ENCODE measurements at places on chromosomes 7 and 10. TPM values are rescaled to one million over a fixed set of nuclear protein-coding genes. Genes with fewer than 3 reads are reported as not detected.

Gene FGFR2
- 15.3 TPM for total RNA-seq

Gene PPIF
- total RNA-seq, result 21.9 TPM

Gene IKZF1
- 3.1 TPM for total RNA-seq

Gene TBC1D12
- 9.3 TPM for total RNA-seq

Gene OR13A1
- not detected for total RNA-seq

Gene CHAT
- 0.23 TPM for total RNA-seq

Gene PNLIPRP3
- total RNA-seq, result not detected

DNA sequence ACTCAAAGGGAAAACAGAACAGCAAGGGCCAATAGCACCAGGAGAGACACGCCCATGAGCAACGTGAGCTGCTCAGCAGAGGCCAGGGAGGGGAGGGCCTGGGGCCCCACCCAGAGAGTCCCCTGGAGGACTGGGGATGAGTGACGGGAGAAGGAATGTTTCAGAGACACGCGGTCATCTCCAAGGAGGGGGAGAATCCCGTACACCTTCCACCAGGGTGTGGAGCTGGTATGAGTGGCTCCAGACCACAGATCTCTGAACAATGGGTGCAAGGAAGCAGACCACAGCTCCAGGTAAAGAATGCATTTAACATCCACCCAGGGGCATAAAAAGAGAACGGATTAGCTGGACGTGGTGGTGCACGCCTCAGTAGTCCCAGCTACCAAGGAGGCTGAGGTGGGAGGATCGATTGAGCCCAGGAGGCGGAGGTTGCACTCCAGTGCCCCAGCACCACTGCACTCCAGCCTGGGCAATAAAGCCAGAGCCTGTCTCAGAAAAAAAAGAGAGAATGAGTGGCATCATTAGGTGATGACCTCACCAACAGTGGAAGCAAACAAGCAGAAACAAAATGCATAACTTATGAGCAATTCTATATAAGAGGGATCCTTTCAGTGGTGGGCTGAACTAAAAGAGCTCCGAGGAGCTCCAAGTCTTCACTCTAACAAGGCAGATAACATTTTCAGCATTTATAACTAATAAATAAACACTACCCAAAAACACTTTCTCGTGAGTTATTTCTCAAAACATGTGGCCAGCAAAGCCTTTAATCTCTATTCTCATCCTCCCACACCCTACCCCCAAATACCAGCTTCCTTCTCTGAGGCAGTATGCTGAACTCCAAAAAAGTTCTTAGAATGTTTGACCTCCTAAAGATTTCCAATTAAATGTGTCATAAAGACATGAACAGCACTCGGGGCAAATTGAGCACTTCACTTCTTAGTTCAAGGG, 12.5 kb downstream of the PSAP start:
- H3K4me3 ChIP-seq, result peak overlapping the region; percentile 31
- H3K27ac ChIP-seq, result peak overlapping the region; percentile 82
- H3K4me1 ChIP-seq, result peaks cover 31% of the 10 kb centered on the region
- no peak for DNase-seq

DNA sequence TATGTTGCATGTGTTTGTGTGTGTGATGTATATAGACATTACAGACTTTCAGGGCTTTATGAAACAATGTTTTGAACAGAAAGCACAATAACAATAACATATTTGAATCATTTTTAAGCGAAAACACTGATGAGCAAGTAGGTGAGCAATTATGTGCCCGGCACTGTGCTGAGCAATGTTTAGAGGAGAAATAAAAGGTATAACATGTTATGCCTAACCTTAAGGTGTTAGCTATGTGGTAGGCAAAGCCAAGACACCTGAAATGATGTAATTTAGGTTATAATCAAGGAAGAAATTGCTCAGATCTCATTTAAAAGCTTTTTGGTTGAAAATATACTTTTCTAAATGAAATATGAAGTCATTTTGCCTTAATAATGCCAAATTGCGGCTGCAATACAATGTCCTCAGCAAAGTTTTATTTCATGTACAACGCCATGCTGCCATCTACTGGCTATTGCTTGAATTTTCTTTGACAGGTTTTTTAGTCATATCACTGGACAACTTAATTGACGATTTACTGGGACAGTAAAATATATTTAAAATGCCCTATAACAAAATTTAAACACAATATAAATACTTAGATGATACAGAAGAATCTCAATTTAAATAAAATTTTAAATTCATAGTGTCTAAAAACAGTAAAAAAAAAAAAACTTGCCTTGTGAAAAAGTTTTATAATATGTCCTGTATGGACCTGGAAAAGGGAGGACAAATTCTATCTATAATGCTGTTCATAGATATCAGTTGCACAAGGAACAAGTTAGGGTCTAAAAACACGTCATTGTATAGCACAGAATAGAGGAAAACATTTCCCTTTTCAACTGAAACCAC, 131.1 kb upstream of the CDK1 start:
- DNase-seq, result peak; percentile 63
- no peaks in the 10 kb centered on the region for H3K4me1 ChIP-seq
- peaks cover 1% of the 10 kb centered on the region for H3K27me3 ChIP-seq
- H3K4me3 ChIP-seq, result no peak overlapping the region
- no peak overlapping the region for H3K27ac ChIP-seq

DNA sequence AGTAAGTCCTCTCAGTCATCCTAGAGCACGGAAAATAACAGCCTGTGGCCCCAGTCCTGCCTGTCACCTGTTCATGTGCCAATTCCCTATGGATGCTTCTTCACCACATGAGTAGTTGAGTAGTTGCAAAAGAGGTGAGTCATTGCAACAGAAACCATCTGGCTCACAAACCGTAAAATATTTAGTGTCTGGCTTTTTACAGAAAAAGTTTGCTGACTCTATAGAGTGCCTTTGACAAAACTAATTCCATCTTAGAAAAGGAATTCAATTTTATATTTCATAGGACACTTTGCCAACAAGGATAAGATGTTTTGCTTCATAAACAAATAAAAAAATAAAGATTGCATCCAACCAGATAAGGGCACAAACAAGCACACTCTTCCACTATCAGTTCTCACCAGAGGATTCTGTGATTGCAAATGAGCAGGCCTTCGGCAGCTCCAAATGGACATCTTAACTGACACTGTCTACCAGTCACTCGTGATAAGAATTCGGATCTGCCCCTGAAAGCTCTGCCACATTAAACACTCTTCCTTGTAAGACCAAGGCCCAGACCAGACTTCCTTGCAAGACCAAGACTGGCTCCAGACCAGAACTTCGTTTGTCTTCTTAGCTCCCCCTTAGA, 242.7 kb upstream of the SEMA3C start:
- DNase-seq, result no peak
- no peak overlapping the region for H3K27ac ChIP-seq
- H3K4me3 ChIP-seq, result no peak overlapping the region
- H3K27me3 ChIP-seq, result no peaks in the 10 kb centered on the region
- H3K36me3 ChIP-seq, result no peaks in the 10 kb centered on the region
- no peaks in the 10 kb centered on the region for H3K4me1 ChIP-seq

GRCh38 chr7:140418653-140419052, 14.8 kb downstream of the RAB19 start:
- H3K4me3 ChIP-seq, result no peak overlapping the region
- H3K27ac ChIP-seq, result no peak overlapping the region
- peaks cover 1% of the 10 kb centered on the region for H3K27me3 ChIP-seq
- peaks cover 5% of the 10 kb centered on the region for H3K36me3 ChIP-seq
- DNase-seq, result no peak

- no peaks in the 10 kb centered on the region for H3K36me3 ChIP-seq
- DNase-seq, result no peak
- H3K27ac ChIP-seq, result no peak overlapping the region
- no peak overlapping the region for H3K4me3 ChIP-seq
Observed at GRCh38 chr7:96041171-96041570, 268.8 kb downstream of the DYNC1I1 start.

DNA sequence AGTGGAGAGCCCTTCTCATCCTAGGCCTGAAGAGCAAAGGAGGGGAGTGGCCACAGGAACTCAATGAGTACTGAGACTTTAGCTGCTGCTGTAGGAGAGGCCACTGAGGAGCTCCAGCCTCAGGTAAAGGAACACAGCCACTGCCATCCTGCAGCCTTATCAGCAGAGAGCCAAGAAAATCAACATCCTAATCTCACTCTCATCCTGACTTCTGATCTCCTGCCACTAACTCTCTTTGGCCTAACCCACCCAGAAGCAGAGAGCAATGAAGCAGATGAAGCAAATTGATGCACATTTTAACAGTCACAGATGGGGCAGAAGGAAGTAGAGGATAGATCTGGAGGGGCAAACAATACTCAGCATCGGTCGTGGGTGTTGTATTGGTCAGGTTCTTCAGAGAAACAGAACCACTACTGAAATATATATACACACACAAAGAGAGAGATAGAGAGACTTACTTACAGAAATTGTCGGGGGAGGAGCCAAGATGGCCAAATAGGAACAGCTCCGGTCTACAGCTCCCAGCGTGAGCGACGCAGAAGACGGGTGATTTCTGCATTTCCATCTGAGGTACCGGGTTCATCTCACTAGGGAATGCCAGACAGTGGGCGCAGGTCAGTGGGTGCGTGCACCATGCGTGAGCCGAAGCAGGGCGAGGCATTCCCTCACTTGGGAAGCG, 297.6 kb downstream of the MTERF1 start:
- no peak overlapping the region for H3K4me3 ChIP-seq
- no peak overlapping the region for H3K27ac ChIP-seq
- no peak for DNase-seq
- peaks cover 5% of the 10 kb centered on the region for H3K36me3 ChIP-seq

DNA sequence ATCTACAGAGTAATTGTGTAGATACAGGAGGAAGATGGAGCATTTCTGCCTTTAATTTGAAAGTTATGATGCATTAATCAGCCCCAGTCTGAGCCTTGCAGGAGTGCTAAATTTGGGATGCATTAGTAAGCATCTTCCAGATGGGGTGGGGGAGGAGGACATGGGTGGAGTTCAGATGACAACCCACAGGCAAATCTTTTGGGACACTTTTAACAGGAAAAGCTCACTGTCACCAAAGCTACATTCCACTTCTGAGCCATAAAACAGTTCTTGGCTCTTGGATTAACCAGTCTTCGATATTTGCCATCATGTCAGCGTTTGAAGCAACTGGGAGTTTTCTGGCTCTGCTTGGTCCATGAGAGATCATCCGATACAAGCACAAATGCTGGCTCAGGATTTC, 121.1 kb downstream of the CXCL12 start:
- no peak for DNase-seq
- peaks cover 4% of the 10 kb centered on the region for H3K36me3 ChIP-seq
- no peak overlapping the region for H3K4me3 ChIP-seq
- H3K4me1 ChIP-seq, result no peaks in the 10 kb centered on the region
- peaks cover 3% of the 10 kb centered on the region for H3K27me3 ChIP-seq
- no peak overlapping the region for H3K27ac ChIP-seq

DNA sequence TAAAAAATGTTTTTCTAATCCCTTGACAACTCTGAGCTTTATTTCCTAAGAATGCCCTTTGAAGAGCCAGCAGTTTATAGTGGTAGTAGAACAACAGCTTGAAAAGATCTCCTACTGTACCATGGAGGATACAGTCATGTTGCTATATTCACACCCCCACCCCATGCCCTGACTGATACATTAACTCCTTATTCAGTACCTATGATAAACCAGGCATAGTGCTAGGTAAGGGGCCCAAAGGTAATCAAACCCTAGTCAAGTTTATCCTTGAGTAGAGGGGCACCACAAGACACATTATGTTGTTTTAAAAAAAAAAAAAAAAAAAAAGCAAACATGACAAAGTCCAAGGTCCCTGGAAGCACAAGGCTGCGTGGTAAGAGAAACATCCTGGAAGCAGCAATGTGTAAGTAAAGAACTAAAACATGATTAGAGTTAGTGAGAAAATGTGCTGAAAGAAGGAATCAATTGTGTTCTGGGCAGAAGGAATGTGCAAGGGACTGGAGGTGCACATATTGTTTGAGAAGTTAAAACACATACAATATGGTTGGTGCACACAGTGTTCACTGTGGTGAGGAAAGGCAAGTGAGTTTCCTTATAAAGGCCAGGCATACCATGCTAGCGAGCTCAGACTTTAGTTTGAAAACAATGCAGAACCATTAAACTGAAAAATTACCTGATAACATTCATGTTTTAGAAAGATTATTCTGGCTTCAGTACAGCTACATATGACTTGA, 51.2 kb downstream of the PDE1C start:
- no peak for DNase-seq
- no peak overlapping the region for H3K27ac ChIP-seq
- no peaks in the 10 kb centered on the region for H3K27me3 ChIP-seq
- no peak overlapping the region for H3K4me3 ChIP-seq
- peaks cover 7% of the 10 kb centered on the region for H3K4me1 ChIP-seq

DNA sequence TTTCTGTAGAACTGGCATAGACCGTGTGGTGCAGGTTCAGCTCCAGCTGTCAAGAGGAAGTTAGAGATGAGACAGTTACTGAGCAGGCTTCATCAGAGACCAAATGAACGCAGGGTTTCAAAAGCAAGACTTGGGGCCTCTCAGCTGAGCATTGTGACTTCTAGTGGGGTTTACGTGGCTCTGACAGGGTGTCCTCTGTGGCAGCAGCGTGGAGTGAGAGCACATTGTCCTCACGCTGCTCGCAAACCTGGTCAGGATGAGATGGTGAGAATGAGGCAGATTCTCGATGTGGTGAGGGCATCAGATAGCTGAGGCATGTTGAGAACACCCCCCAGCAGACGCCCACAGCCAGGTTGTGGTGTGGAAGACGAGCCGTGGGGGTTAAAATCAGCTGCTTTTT, 126.0 kb downstream of the DNAJB6 start:
- H3K36me3 ChIP-seq, result peaks cover 28% of the 10 kb centered on the region
- no peaks in the 10 kb centered on the region for H3K4me1 ChIP-seq
- peaks cover 13% of the 10 kb centered on the region for H3K27me3 ChIP-seq
- H3K27ac ChIP-seq, result no peak overlapping the region

DNA sequence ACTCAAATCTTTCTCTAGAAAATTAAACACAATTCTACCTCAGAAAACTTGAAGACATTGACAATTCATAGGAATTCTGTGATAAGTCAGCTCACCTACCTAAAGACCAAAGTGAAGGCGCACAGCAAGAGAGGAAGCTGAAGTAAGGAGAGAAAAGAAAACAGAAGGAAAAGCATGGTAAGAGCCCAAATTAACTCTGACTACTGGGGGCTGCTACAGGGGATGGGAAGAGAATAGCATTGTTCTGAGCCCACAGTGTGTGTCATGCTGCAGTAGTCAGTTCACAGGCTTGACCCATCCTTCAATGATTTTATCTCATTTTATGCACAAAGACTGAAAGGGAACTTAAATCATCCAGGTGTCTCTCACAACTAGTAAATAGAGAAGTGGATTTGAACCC, 111.3 kb downstream of the PTEN start:
- no peak overlapping the region for H3K4me3 ChIP-seq
- H3K27ac ChIP-seq, result peak overlapping the region; percentile 22
- H3K4me1 ChIP-seq, result peaks cover 7% of the 10 kb centered on the region
- DNase-seq, result no peak
- H3K27me3 ChIP-seq, result peaks cover 1% of the 10 kb centered on the region

GRCh38 chr10:3689871-3690510, 95.0 kb downstream of the KLF6 start:
- H3K4me1 ChIP-seq, result no peaks in the 10 kb centered on the region
- no peaks in the 10 kb centered on the region for H3K27me3 ChIP-seq
- H3K27ac ChIP-seq, result no peak overlapping the region
- H3K4me3 ChIP-seq, result no peak overlapping the region
- H3K36me3 ChIP-seq, result no peaks in the 10 kb centered on the region
- no peak for DNase-seq

- H3K4me1 ChIP-seq, result no peaks in the 10 kb centered on the region
- no peak overlapping the region for H3K27ac ChIP-seq
- no peak for DNase-seq
- peaks cover 12% of the 10 kb centered on the region for H3K36me3 ChIP-seq
- peaks cover 3% of the 10 kb centered on the region for H3K27me3 ChIP-seq
- H3K4me3 ChIP-seq, result no peak overlapping the region
Observed at GRCh38 chr7:73391396-73391795, 42.2 kb upstream of the FZD9 start.

- no peaks in the 10 kb centered on the region for H3K36me3 ChIP-seq
- H3K4me3 ChIP-seq, result no peak overlapping the region
- H3K4me1 ChIP-seq, result peaks cover 2% of the 10 kb centered on the region
- H3K27me3 ChIP-seq, result no peaks in the 10 kb centered on the region
Observed at GRCh38 chr7:70498232-70498992, 633.5 kb upstream of the GALNT17 start.
